Activated naive CD4-positive, alpha-beta T cell treated with Interleukin-2 at 50 U/mL for 16 hours (primary cell): ENCODE measurements at places on chromosomes 5 and 9.

DNA sequence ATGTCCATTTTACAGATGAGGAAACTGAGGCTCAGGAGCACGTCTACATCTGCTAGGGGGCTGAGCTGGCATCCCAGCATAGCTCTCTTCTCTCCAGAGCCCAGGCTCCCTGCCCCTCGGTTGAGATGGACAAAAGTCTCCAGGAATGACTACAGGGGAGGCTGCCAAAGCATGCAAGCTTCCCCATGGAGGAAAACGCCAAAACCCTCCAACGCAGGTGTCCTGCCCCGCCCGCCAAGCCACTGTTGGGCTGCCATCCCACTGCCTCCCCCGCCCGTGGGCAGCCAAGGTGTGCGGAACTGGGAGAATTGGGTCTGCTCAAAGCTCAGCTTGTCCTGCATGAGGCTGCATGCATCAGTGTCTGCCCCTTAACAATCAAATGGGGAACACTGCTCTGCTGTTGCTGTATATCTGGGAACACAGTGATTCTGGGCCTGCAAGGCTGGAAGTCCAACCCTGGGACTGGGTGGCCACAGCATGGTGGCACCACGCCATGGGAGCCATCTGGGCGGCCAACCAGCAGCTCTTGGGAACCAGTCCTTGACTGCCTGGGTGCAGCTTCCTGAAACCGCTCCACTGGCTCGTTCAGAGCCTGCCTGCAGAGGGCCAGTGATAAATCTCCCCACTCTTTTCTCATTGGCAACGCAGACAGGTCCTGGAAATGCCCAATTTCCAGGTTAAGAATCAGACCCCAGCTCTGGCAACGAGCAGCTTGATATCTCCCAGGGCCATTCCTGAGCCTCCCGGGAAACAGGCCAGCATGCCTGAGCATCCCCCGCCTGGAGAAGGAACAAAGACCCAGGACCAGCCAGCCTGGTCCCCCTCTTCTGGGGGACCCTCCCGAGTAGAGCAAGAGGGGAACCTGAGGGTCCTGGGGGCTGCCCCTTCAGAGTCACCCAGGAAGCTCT lies 3.5 kb downstream of the RALGDS start:
- DNase-seq, result no peak

GRCh38 chr9:3343671-3344070 lies 182.1 kb downstream of the RFX3 start:
- no peak for DNase-seq

GRCh38 chr5:119304439-119305211 lies 51.2 kb upstream of the TNFAIP8 start:
- no peak for DNase-seq

GRCh38 chr5:108278285-108279240 lies 103.3 kb downstream of the FBXL17 start:
- DNase-seq, result no peak

- DNase-seq, result peak; percentile 8
Measured at GRCh38 chr9:95725045-95725444, 150.4 kb upstream of the ERCC6L2 start.

DNA sequence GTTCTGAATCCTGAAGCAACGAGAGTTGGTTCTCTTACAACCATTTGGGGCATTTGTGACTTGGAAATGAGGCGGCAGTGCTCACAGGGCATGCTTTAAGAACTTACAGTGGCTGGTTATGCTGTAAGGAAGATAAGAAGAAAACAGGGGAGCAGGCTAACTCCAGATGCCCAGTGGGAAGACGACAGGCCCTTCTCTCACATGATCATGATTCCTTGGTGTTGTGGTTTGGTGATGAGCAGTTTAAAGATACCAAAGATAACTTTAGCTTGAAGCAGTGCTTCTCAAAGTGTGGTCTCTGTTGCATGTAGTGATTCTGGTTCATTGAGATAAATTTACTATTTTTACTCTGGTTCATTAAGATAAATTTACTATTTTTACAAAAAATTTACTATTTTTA lies 2.6 kb upstream of the HABP4 start:
- no peak for DNase-seq

DNA sequence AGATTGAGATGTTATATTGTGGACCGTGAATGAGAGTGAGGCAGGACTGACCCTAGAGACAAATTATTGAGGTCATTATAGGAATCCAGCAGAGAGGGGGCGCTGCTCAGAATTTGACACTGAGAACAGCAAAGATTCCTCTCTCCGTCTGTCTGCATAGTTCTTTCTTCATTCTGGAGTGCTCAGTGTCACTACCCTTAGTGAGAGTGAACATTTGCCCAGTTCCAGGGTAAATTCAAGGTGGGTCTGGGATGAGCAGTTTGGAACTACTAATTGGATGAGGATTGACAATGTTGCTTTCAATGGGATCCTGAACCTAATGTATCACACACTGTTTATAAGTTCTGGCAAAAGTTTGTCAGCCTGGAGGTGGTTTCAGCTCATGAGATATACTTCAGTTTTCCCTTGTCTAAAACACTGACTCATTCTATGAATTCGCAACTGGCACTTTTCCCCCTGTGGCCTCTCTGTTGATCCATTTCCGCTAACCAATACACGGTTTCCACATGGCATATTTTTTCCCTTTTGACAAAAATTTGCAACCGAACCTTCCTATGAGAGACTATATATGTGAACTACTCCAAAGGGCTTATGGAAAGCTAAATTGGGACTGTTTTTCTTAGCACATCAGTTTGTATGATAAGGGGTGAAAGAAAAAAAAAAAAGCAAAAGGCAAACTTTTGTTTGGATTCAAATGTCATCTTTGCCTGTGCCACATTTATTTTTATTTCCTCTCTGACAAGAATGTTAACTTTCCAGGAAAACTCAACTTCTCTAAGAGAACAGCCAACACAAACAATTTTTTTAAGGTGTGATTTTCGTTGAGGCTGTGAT lies 1240.7 kb upstream of the WWC1 start:
- no peak for DNase-seq
